ENCODE measurements at places on chromosomes 1 and 21.
A peak's percentile ranks its signal among the peaks of the same experiment; 100 is the strongest.

DNA sequence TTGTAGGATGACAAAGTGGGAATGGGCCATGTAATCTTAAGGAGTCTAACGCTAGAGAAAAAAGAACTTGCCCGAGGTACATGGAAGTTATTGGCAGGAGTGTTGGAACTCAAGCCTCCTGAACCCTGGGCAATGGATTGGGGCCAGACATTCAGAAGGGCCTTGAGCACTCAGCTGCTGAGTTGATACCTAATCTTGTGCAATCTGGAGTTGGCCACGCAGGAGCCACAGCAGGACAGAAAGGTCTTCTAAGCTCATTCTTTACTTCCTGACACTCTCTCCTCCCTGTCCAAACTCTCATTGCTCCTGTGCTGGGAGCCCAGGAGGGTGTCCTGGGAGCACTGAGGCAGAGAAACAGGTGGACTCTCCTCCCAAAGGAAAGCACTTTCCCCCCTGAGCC, 25.1 kb upstream of the CSF1 start:
- DNase-seq, result no peak

DNA sequence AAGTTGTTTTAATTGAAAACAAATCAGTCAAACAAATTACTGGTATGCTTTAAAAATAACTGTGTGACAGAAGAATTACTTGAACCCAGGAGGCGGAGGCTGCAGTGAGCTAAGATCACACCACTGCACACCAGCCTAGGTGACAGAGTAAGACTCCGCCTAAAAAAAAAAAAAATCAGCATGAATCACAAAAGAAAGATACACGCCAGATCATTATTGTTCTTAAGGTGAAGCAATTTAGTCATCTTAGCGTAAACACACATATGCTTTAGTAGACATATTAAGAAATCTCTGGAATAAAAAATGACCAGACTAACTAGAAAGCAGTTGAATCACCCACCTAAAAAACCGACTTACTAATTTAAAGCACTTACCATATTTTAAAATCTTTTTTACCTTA, 20.2 kb downstream of the RERE start:
- DNase-seq, result no peak

GRCh38 chr1:164886101-164886500, 327.1 kb downstream of the PBX1 start:
- DNase-seq, result no peak

GRCh38 chr1:58529284-58529683, 17.2 kb downstream of the OMA1 start:
- DNase-seq, result no peak

- DNase-seq, result peak; percentile 14
Observed at GRCh38 chr1:229778794-229779193, 152.7 kb downstream of the URB2 start.

DNA sequence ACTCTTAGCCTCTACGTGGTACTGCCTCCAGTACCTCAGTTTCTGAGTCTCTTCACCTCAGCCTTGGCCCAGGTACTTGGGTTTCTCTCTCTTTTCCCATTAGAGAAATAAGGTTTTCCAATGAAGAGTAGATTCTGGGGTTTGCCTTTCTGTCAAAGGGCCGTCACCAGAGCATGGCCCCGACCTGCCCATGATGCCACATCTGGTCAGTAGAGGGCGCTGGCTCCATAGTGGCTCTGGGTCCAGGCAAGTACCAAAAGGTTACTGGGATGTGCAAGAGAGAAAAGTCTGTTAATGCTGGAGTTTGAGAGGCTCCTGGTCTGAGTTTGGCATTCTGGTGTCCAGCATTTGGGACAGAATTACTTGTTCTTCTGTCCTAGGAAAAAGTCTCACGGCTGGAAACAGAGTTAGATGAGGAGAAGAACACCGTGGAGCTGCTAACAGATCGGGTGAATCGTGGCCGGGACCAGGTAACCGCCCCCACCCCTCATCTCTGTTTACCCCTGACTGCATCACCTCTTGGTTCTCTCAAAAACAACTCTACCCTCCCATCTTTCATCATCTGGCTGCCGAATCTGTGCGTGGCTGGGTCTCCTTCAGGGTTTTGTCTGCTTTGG, 5.3 kb upstream of the TUFT1 start:
- DNase-seq, result peak; percentile 37

DNA sequence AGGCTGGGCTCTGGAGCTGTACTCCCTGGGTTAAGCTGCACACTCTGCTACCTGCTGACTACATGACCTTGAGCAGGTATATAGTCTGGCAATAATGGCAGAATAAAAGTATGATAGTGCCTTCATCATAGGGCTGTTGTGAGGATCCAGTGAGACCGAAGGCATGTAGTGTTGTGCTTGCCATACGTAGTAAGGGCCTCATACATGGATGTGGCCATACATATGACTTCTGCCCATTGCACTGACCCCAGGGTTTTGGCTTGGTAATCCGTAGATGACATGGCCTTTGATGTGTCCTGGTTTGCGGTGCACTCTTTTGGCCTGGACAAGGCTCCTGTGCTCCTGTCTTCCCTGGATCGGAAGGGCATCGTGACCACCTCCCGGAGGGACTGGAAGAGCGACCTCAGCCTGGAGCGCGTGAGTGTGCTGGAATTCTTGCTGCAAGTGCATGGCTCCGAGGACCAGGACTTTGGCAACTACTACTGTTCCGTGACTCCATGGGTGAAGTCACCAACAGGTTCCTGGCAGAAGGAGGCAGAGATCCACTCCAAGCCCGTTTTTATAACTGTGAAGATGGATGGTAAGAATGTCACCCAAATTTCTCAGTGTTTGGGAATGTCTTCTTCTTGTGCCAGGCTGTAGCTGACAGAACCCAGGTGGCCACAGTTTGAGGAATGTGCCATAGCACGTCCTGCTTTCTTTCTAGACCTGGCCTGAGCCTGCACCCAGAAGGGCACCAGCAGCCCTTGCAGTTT, 17.0 kb upstream of the CD101 start:
- DNase-seq, result no peak

GRCh38 chr1:205001162-205001561, 41.9 kb upstream of the CNTN2 start:
- no peak for DNase-seq

DNA sequence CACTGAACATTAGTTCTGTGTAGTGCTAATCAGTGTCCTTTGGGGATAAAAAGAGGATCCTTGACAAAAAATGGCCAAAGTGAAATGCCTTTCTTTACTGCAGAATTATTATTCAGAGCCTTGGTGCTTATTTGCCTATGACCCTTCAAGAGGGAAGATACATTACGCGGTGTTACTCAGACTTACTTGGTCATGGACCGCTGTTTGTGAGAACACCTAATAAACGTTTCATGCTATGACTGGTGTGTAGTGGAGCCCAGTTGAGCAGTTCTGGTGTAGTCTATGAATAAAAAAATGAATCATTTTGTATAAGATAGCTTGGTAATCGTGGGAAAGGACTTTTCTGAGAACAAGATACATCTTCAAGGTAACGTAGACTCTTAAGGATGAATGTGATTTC, 8.3 kb downstream of the NFYC start:
- DNase-seq, result no peak

- no peak for DNase-seq
Observed at GRCh38 chr1:164855716-164856329, 296.8 kb downstream of the PBX1 start.

DNA sequence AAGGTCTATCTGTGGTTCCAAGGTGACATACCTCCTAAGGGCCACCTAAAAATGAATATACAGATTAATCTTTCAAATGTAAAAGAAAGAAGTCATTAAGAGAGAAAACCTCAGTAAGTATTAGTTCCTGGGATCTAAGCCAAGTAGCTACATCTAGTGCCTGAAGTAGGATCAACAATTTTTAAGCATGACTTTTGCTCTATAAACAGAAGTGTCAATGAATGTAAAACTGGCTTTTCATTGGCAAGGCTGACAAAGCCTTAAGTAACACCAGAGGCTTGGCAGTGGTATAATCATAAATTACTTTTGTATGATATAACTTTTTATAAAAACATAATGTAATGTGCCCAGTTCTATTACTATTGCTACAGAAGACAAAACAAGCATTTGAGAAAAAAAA, 12.2 kb upstream of the ACADM start:
- DNase-seq, result no peak
